ENCODE measurements at places on chromosomes 4 and X.

DNA sequence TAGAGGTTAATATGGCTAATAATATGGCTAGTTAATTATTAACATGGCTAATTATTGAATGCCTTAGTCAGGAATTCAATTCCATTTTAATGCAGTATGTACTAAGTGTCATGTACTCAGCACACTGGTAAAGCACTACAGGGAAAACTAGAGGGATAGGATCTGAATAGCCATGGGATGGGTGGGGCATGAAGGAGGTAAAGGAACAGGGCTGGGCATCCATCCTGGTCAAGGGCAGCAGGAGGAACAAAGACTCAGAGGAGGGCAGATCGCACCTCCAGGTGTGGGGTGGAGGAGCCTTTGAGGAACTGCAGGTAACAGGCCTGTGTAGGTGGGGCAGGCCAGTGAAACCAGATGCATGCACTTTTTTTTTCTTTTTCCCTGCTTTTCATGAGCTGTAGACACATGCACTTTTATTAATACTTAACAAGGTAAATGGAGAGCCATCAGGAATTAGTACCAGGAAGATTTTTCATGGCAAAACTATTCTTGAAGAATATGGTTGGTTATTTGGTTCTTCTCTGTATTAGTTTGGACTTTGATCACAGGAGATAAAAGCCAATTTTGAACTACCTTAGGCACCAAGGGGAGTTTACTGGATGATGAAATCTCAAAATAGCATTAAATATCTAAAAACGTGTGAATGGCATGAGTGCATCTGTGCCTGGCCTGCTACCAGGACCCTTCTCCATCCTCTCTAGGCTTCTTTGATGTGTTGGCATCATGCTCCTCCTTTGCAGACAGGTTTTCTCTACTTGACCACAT lies 88.3 kb downstream of the CC2D2A start:
- no peak for DNase-seq

GRCh38 chr4:113784497-113785250 lies 23.1 kb upstream of the CAMK2D start:
- DNase-seq: no peak

GRCh38 chr4:38040619-38041018 lies 80.4 kb downstream of the PTTG2 start:
- DNase-seq: no peak

GRCh38 chr4:163613383-163613782 lies 118.9 kb downstream of the TMA16 start:
- no peak for DNase-seq

DNA sequence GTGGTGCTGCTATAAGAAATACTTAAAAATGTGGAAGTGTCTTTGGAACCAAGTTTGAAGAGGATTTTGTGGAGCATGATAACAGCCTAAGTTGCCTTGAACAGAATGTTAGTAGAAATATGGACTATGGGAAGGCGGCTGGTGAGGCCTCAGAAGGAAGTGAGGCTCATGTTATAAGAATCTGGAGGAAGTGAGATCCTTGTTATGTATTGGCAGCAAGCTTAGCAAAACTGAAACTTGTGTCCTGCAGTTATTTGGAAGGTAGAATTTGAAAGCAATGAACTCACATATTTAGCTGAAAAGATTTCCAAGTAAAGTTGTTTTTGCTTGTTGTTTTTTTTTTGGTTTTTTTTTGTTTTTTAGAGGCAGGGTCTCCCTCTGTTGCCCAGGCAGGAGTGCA lies 13.6 kb upstream of the MED14 start:
- no peak for DNase-seq

GRCh38 chr4:128384765-128385598 lies 97.4 kb upstream of the PGRMC2 start:
- DNase-seq: no peak

DNA sequence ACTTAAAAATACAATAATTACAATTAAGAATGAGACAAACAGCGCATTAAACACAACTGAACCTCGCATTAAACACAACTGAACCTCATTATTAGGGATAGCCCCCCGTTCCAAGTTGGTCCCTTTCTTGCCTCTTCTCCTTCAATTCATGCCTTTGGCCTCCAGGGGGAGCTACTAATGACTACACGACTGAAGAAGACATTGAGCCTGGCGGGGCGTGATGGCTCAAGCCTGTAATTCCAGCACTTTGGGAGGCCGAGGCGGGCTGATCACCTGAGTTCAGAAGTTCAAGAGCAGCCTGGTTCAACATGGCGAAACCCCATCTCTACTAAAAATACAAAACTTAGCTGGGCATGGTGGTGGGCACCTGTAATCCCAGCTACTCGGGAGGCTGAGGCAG lies 56.4 kb upstream of the NWD2 start:
- DNase-seq: no peak

DNA sequence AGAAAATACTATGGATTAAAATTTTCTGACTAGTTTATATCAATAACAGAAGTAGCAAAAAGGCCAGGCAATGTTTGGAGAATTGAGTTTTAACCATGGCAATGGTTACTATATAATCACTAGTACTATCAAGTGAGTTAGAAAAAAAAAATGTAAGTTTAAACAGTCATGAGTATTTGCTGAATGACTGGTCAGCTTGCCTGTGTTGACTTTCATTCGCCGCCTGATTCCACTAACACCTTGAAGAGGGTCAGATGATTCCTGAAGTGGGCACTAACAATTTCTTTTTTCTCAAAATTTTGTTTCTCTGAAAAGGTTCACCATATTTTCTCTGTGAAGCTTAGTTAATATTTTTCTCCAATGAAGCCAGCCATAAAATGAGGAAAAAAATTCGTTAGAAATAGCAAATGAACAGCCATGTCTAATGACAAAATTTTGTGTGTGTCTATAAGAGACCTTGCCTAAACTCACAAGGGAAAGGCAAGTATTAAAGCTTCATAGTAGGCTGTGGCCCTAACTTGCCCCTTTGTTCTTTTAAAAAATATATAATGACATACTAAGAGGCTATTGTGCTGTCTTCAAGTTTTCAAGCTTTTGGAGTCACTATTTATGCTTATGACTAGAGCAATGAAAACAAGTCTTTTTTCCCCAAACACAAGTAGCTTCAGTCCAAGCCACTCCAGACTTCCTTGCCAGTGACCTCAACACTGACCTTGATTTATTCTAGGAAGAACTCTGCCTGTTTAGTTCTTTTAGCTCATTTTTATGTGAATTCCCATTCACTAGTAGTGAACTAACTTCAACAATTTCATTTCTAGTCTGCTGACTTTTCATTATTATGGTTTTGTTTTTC lies 18.4 kb upstream of the FHDC1 start:
- DNase-seq: no peak

- no peak for DNase-seq
Measured at GRCh38 chr4:2288051-2288541, 26.2 kb upstream of the MXD4 start.

- no peak for DNase-seq
Measured at GRCh38 chrX:13165266-13166189, 121.1 kb upstream of the FAM9C start.

DNA sequence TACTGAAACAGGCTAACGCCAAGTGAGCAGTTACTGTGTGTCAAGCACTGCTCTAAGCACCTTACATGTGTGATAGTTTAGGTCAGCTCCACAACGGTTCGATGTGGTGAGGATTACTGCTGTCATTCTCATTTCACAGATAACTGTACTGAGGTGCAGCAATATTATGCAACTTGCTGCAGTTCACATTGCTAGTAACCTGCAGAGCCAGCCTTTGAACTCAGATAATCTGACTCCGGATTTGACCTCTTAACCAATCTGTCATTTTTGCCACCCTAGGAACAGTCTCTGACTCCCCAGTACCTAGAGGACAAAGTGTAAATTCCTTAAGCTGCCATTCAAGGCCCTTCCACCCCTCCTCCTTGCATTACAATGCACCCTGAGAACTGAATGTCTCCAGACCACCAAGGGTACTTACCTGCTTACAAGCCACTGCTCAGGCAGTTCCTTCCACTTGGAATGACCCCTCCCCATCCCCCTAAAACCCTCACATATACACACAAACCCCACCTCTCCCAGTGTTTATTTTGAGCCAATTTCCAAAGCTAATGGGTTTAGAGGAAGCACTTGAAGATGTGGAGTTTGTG lies 24.9 kb downstream of the EFNB1 start:
- DNase-seq: no peak

- DNase-seq: no peak
Measured at GRCh38 chrX:100264200-100264599, 145.9 kb downstream of the PCDH19 start.

DNA sequence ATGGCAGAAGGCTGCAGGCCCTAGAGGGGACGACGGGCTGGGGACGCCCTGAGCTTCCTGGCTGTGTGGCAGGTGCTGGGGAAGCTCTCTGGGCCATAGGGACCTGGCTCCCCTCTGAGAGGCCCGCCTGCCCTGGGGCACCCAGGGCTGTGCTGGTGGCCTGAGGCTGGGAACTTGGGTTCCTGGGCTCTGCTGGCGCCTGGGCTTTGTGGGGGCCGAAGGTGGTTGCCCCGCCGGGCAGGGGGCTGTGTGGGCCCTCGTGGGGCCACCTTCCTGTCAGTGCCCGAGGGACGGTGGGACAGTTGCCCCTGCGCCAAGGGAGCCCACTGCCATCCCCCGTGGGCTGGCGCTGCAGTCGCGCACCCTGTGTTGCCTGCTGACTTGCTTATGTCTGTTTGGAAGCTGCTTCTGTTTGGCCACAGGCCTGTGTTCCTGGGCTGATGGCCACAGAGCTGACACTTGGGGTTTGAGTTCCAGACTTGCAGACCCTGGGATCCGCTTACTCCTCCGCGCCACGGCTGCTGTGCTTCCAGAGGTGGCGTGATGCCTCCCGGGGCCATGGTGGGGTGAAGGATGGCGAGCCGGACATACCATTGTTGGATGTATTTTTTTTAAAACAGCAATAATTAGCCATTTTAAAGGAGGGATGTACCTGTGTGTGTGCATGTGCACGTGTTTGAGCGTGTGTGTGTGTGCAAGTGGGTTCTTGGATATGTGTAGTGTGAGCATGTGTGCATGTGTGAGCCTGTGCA lies 8.5 kb downstream of the NAT8L start:
- no peak for DNase-seq

GRCh38 chrX:150648296-150648940 lies 44.8 kb upstream of the MTMR1 start:
- no peak for DNase-seq

GRCh38 chr4:104395168-104395614 lies 99.5 kb downstream of the CXXC4 start:
- no peak for DNase-seq

- peak; percentile 7 for DNase-seq
Measured at GRCh38 chr4:23373261-23373660, 516.6 kb downstream of the PPARGC1A start.

DNA sequence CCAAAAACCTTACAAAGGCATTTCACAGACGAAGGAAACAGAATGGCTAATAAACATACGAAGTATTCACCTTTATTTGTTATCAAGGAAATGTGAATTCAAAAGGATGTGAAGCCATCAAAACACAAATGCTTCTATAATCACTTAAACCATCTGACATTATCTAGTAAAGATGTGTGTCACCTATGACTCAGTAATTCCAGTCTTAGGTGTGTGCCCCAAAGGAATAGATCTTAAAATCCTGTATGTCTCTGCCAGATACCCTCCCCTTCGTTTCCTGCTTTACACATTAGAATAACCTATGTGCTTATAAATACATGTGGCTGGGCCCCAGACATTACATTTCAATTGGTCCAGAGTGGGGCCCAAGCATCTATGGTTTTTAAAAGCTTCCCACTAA lies 41.8 kb upstream of the CEP135 start:
- no peak for DNase-seq

DNA sequence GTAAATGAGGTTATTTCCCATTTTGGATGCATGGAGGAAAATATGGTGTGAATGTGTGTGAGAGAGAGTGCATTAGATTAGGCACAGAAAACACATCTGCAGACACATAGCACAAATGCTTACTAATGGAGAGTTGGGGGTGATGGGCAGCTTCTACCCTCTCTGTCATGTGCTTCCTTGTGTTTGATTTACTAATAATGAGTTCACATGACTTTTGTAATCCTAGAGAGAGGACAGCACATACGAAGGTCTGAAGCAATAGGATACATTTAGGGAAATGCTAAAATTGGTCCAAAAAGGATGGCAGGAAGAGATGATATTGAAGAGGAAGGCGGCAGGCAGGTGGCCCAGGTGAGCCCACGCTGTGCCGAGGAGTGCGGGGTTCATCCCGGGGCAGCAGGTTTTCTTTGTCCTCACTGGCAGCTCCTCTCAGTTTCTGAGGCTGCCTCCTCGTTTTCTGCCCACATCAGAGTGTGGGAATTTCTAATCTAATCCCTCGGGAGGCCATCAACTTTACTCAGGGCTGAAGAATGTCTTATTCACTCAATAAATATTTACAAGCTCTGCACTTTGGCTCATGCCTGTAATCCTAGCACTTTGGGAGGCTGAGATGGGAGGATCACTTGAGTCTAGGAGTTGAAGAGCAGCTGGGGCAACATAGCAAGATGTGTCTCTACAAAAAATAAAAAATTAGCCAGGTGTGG lies 15.9 kb upstream of the MAP9 start:
- DNase-seq: no peak

DNA sequence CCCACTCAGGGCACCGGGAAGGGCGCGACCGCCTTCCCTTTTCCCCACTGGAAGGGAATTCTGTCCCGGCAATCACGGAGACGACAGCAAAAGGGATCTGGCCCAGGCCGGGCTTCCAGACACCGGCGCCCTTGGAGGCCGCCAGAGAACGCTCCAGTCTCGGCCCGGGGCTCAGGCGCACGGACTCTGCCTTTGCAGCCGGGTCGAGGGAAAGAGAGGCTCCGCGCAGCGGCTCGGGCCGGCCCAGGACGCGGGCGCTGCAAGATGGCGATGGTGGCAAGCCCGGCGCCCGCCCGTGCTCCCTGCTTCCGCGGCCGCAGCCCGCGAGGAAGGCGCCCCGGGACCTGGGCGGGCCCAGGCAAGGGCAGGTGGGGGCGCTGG lies 1.1 kb downstream of the CTBP1 start:
- DNase-seq: no peak

- DNase-seq: no peak
Measured at GRCh38 chrX:155995321-155995875, 2.1 kb upstream of the IL9R start.

- DNase-seq: no peak
Measured at GRCh38 chr4:170697045-170697444, 607.3 kb upstream of the AADAT start.

DNA sequence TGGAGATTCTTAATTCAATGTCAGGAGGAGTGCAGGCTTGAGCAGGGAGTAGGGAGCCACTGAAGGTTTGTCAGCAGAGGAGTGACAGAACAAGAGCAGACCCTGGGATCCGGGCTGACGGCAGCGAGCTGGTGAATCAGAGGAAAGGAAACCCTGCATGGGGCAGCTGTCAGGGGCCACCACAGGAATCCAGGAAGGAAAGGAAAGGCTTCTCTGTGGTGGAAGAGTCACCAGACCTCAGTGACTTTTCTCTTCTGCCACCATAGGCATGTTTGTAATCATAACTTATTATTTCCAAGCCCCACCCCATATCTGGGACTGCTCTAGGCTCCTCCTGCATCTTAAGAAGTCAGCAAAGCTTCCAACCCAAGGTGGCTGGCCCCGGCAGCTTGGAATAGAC lies 150.9 kb downstream of the BCOR start:
- DNase-seq: no peak

DNA sequence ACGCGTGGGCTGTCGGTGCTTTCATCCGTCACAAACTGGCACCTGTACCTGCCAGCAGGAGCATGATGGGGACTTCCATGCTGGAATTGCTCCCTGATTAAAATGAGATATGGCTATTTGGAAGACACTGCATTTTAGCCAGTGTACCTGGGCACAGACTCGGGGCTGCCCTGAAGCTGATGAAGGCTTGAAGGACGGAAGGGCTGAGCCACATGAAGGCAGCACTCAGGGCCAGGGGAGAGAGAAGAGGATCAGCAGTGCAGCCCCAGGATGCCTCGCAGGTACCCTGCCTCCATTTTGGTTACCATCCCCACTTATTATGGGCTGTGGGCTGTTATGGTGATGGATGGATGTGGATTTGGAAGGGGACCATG lies 79.0 kb downstream of the CRMP1 start:
- DNase-seq: no peak
